ENCODE measurements at places on chromosomes 4 and X.

GRCh38 chrX:68079961-68080360, 353.3 kb downstream of the OPHN1 start:
- no peak for DNase-seq

- no peak for DNase-seq
These were observed 126.6 kb downstream of the NPNT start for GRCh38 chr4:106021737-106022410.

- DNase-seq, result no peak
These were observed 60.6 kb downstream of the SNX25 start for GRCh38 chr4:185270037-185270436.

- no peak for DNase-seq
These were observed 12.2 kb upstream of the RAP1GDS1 start for GRCh38 chr4:98248934-98249333.

- DNase-seq, result no peak
These were observed 15.4 kb downstream of the CXCL2 start for GRCh38 chr4:74083546-74083945.

GRCh38 chr4:8325291-8325973, 55.9 kb downstream of the HTRA3 start:
- DNase-seq, result no peak

- DNase-seq, result no peak
These were observed 84.7 kb downstream of the NHS start for GRCh38 chrX:17459661-17460060.

DNA sequence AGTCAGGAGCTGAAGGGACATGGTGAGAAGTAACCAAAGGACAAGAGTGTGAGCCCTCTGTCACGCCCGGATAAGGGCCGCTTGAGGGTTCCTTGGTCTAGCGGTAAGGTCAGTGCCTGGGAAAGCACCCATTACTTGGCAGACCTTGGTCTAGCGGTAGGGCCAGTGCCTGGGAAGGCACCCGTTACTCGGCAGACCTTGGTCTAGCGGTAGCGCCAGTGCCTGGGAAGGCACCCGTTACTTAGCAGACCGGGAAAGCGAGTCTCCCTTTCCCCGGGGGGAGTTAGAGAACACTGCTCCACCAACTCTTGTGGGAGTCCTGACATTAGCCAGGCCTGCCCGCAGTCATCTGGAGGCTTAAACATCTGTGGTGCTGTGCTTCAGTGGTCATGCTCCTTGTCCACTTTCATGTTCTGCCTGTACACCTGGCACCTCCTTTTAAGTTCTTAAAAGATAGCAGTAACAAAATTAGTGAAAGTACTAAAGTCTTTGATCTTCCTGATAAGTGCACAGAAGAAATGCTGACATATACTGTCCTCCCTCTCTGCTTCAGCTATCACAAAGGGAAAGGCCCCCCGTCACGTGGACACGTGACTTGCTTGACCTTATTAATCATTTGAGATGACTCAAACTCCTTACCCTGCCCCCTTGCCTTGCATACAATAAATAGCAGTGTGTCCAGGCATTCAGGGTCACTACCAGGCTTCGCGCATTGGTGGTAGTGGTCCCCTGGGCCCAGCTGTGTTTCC, 9.3 kb upstream of the SEC24B start:
- no peak for DNase-seq

DNA sequence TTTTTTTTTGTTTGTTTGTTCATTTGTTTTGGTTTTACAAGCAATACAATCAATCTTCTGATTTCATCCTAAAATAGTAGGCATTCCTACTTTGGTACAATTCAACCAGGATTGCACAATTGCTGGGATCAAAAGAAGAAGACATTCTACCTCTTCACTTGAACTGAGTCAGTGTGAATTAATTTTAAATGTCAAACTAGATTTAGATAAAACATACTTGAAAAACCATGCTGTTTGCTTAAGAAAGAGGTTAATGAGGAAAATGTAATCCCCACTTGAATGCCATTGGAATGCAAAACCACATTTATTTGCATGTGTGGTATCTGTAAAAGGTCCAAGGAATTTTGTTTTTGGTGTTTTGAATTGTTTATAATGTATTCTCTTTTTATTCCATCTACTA, 40.5 kb downstream of the HAND2 start:
- no peak for DNase-seq

DNA sequence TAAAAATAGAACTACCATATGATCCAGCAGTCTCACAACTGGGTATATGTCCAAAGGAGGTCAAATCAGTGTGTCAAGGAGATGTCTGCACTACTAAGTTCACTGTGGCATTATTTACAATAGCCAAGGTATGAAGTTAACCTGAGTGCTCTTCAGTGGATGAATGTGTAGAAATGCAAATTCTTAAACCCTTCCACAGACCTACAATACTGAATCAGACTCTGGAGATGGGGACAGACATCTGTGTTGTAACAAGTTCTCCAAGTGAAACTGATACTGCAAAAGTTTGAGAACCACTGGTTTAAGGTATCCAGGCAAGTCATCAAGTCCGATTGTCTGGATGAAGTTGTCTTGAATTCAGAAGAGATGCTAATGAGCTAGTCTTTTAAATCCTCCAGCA, 38.5 kb downstream of the SMAD1 start:
- DNase-seq, result no peak

- no peak for DNase-seq
These were observed 1.8 kb downstream of the IL15 start for GRCh38 chr4:141638230-141638629.

DNA sequence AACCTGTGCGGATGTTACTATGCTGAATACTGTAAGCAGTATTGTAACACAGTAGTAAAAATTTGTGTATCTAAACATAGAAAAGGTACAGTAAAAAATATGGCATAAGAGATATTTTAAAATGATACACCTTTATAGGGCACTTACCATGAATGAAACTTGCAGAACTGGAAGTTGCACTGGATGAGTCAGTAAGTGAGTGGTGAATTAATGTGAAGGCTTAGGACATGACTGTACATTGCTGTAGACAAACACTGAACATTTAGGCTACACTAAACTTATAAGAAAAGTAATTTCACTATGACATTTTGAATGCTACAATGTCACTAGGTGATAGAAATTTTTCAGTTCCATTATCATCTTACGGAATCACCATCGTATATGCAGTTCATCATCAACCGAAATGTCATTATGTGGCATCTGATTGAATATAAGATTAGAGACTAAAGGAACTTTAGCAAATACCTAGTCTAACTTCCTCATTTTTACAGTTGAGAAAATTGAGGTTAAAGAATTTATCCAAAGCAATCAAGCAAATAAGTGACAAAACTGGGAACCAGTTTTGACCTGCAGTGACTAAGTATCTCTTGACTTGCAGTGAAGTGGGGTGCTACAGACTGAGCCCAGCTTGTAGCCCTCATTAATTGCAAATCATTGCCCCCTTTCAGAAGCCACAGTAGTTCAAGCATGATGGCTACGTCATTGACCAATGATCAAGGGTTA, 55.3 kb downstream of the EGF start:
- DNase-seq, result no peak

DNA sequence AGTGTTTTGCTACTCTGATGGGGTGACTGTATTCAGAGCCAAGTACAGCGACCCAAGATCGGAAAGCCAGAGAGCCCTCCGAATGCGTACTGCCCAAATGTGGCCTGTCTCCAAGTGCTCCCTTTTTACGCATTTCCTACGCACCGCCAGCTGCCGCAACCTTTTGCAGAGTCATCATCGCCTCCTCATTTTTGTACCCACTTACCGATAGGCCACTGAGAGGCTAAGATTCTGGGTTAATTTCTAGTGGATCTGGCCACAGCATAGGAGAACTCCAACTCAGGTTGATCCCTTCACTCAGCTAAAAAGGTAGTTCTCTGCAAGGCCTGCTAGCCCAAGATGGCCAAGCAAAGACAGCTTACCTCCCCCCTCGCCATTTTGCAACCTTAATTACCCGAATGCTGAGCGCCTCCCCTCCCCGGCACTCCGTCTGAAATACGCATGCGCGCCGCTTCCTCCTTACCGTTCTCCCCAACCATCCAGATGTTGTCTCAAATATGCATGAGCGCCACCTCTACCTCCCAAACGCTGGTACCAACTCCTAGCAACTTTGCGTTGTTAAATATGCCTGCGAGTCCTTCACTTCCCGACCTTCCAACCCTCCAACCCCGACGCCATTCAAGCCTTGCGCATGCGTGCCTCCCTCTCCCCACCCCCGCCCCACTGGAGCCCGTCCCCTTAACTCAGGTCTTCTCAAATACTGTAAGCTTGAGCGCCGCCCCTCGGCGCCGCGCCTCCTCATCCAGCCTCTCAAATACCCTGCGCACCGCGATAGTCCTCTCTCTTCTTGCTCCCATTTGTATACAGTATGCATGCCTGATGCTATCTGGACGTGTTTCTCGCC, 11.8 kb upstream of the ZCCHC13 start:
- peak; percentile 84 for DNase-seq

DNA sequence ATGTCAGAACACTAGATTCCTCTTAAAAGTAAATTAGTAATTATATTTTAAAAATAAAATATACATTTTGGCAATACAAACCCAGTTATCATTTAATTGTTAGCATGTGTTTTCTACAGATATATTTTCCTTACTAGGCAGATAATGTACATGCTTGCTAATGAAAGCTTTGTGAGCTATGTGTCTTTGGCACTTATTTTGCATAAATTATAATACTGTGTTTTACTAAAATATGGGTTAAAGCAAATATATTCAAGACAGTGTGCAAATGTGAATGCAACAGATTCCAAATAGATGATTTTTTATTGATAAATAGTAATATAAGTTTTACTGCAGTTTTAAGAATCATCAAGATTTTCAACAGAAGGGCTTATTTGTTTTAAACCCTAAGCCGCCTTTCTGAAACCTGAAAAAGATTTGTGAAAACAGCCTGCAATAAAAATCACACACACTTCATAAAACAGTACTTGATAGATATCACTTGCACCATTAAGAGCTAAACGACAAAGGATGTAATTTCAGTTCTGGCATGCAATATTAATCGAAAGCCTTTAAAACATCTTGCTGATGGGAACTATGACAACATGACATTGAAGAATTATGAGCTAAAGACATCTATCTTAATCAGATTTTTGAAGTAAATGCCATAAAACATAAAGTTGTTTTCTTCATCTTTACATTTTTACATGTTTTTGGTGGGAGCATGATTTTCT, 333.3 kb downstream of the DCTD start:
- DNase-seq, result no peak

GRCh38 chrX:11352296-11352741, 59.1 kb downstream of the AMELX start:
- no peak for DNase-seq

DNA sequence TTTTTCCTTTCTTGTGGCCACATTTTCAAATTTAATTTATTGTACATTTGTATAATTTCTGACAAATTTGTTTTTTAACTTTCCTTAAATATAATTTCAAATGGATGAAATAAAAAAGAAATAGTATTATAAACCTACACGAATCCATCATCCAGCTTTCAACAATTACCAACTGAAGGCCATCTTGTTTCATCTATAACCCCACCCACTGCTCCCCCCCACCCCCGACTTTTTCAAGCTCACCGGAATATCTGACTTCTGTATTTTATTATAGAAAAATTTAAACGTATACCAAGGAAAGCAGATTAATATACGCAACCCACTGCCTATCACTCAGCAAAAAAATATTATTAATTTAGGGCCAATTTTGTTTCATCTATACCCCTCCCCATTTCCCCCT, 1.1 kb downstream of the MORF4L2 start:
- no peak for DNase-seq

- DNase-seq, result no peak
These were observed 468.2 kb downstream of the ZIC3 start for GRCh38 chrX:138034136-138034535.

DNA sequence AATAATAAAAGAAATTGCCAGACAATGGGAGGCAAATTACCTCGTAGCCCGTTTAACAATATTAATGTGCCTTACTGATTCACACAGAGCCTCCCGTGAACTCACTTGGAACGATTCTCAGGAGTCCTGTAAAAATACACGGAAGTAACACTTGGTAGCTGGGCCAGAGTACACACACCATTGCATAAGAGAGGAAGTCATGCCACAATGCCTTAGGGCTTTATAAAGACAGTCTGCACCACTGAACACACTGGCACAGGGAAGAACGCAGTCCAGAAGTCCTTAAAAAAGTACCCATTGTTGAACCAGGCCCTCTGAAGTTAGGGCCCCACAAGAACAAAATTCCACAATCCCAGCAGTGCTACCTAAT, 15.1 kb downstream of the SLC2A9 start:
- DNase-seq, result no peak

- DNase-seq, result no peak
These were observed 300.1 kb upstream of the TRAM1L1 start for GRCh38 chr4:117385526-117385925.

- DNase-seq, result no peak
These were observed 301.9 kb downstream of the GLUD2 start for GRCh38 chrX:121349263-121349662.

- DNase-seq, result no peak
These were observed 668.1 kb upstream of the CPEB2 start for GRCh38 chr4:14334166-14334565.

GRCh38 chr4:85565761-85566480, 91.0 kb downstream of the ARHGAP24 start:
- DNase-seq, result no peak
